ENCODE measurements at places on chromosomes 2 and 18.

DNA sequence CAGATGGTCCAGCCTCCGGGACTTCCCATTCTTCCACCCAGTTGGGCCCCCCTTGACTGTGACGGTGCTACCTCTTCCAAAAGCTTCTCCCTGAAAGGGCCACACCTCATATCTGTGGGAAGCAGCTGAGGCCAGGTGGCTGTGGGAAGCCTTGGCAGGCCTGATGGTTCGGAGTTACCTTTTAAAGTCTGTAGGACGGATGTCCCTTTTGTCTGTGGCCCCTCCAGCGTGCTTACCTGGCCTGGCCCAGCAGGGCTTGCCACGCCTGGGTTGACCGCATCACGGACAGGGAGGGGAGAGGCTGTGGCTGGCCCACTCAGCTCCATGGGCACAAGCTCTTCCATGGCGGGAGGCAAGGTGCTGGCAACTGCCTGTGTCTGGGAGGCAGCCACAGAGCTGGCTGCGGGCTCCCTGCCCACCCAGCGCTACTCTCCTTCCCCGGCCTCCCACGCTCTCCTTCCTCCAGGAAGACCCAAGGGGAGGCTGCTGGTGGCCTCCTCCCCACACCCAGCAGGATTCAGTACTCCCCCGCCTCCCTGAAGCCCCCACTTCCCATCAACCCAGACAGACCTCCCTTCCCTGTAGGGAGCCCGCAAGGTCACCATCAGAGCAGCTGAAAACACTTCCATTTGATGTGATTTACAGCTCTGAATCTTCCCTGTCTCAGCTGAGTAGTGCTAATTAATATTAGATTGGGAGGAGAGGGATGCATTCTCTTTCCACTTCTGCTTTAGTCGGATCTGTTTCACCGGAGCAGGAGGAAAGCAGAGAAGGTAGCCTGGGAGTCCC is 52.8 kb downstream of the EDAR start:
- no peak for DNase-seq

- DNase-seq, result no peak
Measured at GRCh38 chr2:190267302-190267701, 52.3 kb downstream of the HIBCH start.

DNA sequence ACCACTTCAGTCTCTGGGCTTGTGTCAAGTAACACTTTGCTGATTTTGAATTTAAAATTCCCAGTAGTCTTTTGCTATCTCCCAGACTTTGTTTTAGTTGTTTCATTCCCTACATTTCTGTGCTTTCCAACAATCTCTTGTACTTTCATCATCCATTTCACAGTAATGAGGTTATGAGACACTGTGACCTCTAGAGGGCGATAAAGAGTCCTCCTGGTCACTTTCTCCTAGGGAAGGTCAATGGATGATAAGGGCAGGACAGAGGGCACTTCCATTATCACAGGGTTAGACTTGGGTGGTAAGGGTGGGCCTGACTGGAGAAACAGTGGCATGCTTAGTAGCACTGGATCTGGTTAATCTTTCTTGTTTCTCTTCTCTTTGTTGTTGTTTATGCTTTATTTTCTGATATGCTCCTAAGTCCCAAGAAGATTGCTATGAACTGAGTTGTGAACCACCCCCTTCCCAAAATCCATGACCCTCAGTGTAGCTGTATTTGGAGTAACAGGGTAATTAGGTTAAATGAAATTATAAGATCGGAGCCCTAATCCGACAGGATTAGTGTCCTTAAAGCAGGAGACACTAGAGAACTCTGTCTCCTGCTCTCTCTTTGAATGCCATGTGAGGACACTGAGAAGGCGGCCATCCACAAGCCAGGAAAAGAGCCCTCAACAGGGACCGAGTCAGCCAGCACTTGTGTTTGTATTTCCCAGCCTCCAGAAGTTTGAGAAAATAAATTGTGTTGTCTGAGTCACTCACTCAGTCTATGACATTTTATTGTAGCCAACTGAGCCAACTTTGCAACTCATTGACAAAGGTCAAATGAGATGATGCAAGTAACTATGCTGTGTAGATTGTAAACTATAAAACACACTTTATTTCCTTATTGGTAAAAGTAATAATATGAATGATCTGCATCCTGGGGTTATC is 779.2 kb downstream of the CNTNAP5 start:
- DNase-seq, result no peak

- DNase-seq, result no peak
Measured at GRCh38 chr18:47143899-47144485, 6.3 kb downstream of the HDHD2 start.

GRCh38 chr2:12809526-12809925 is 92.8 kb downstream of the TRIB2 start:
- no peak for DNase-seq

DNA sequence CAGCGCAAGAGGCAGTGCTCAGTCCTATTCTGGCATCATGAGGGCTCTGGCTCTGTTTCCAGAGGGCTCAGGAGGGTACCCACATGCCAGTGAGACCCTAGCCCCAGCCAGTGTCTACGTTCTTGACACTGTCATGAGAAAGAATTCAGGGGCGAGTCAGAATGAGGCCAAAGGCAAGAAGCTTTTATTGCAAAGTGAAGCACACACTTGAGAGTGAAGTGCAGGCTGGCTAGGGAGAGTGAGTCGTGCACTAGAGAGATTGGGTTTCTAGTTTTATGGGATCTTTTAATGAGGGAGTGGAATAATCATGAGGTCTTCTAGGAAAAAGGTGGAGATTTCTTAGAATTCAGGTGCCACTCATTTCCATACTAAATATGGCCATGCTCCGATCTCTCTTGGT is 164.1 kb downstream of the DCDC2C start:
- DNase-seq, result no peak

GRCh38 chr18:55189972-55190371 is 230.7 kb upstream of the CCDC68 start:
- DNase-seq, result no peak

DNA sequence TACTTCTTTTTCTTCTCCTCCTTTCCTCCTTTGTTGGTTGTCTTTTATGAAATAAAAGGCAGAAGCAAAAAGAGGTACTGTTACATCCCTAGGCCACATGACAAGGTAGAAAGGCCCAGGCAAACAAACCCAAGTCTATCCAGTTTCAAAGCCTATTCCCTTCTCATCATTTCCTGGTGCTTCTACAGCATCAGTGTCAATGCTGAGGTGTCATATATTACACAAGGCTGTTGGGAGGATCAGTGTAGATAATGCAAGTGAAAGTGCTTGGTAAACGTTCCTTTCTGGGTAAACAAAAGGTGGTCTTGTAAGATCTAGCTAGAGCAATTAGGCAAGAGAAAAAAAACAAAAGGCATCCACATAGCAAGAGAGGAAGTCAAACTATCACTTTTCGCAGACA is 64.9 kb downstream of the EVA1A start:
- DNase-seq, result no peak

- no peak for DNase-seq
Measured at GRCh38 chr18:10299643-10300042, 154.8 kb upstream of the APCDD1 start.

- no peak for DNase-seq
Measured at GRCh38 chr2:48006094-48006493, 99.8 kb upstream of the FBXO11 start.

DNA sequence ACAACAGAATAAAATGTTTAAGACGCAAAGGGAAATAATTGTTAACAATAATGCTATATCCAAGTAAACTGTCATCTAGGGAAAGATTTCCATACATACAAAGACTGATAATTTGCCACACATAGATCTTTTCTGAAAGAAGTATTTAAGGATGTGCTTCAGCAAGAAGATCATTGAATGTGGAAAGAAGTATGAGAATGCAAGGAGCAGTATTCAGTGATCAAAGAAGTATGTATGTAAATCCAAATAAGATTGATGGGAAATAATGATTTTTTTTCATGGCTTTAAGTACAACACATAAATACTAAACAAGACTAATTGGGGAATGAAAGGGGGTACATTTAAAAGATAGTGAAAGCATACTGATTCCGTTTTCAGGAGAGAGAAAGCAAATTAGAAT is 410.4 kb upstream of the HS6ST1 start:
- DNase-seq, result no peak

DNA sequence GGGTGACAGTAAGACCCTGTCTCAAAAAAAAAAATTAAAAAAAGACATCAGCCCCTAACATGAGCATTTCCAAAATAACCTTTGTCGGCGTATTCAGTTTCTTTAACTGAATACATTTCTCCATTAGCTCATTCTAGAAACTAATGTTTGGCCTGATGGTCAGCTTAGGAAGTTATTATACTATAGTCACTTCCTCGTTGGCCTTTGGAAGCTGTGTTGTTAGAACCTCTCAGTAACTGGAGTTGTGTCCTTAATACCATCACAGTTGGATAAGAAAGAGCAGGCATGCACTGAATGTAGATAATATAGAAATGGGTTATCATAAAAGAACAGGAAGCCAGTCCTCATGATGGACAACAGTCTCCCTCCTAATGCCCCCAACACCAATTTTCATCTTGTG is 112.8 kb downstream of the ANTXR1 start:
- no peak for DNase-seq

- no peak for DNase-seq
Measured at GRCh38 chr2:46248171-46248570, 49.0 kb upstream of the EPAS1 start.

DNA sequence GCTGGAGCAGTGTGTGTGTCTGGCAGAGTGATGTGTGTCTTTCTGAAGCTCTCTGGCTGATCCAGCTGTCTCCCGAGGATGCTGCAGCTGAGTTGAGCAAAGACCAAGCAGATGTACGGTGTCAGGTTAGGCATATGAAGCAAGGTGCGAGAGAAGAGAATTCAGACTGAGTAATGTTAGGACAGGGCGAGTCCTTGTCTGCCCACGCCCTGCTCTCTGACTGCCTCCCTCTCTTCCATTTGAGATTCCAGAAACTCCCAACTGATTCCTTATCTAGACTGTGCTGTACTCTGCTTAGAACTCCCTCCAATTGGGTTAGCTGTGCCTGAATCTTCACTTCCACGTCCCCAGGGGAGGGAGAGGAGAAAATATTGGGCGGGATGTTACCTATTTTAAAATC is 25.7 kb upstream of the LPIN1 start:
- no peak for DNase-seq

GRCh38 chr2:18262601-18263000 is 297.9 kb downstream of the RDH14 start:
- DNase-seq, result no peak

GRCh38 chr18:24083550-24083949 is 55.3 kb upstream of the CABYR start:
- DNase-seq, result no peak

GRCh38 chr2:169776252-169776761 is 22.4 kb upstream of the SSB start:
- no peak for DNase-seq

DNA sequence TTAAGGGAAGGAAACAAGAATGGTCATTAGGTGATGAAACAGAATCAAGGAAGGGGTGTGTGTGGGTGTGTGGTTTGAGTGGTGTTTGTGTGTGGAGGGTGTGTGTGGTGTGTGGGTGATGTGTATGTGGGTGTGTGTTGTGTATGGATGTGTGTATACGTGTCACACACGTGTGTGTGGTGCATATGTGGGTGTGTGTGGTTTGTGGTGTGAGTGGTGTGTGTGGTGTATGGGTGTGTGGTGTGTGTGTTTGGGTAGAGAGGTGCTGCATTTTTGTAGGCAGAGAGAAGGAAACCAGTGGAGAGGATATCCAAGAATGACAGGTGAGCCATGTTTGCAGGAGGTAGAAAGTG is 1.1 kb upstream of the CEP192 start:
- DNase-seq, result peak; percentile 56
